ENCODE measurements at places on chromosomes 11 and 22.
A peak's percentile ranks its signal among the peaks of the same experiment; 100 is the strongest.

DNA sequence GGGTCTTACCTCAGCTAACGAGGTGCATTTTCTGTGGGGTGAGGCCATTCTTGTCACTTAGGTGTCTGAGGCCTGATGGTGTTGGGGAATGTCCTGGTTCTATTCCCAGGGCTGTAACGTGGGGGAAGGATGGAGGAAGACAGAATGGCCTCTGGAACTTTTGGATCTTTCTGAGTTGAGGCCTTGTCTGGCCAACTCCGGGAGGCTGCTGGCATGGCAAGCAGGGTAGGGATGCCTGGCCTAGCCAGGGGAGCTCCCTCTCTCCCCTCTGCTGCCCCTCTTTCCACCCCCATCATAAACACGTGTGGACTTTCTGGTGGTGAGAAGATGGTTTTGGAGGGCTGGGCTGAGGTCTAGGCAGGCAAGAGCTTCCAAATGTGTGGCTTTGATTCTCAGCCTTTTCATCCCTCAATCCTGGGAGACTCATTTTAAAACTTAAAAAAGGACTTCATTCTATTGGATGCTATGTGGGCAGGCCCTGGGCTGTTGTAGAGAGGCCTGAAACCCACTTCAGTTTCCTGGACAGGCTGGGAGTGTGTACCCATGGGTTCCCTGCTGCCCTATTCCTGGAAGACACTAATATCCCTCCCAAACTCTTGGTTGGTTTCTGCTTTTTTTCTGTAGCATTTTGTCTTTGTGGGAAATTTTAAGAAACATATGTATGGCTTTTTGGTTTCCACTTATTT, 30.9 kb downstream of the ZBTB16 start:
- no peak for DNase-seq

DNA sequence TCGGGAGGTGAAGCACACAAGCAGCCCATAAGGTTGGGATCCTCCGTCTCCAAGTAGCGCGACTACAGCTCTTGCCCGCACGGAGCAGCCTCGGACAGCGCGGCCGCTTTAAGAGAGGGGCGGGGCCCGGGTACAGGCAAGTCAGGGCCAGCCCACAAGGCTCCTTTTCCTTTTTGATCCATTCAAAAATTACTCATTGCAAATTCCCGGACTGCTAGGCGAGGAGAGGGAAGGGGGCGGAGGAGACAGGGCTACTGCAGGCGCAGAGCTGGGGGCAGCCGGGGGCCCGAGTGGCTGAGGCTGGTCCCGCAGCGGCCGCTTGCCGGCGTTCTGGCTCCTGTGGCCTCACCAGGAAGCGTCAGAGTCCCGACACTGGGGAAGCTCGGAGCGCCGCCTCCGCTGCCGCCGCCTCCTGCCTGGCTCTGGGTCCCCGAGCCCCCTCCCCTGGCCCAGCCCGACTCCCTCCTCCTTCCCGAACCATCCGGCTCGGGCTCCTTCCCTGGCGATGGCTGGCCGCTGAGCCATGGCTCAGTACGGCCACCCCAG, at the start of gene UBASH3B:
TSS of gene UBASH3B (plus strand) at position 196 of the 546 bp plus-strand sequence. CDS start at position 524, 328 bp downstream.
- peak; percentile 52 for DNase-seq

GRCh38 chr11:131880316-131880715, 509.9 kb downstream of the NTM start:
- no peak for DNase-seq

- DNase-seq = no peak
Measured at GRCh38 chr22:20165913-20166312, 15.1 kb upstream of the CCDC188 start.

DNA sequence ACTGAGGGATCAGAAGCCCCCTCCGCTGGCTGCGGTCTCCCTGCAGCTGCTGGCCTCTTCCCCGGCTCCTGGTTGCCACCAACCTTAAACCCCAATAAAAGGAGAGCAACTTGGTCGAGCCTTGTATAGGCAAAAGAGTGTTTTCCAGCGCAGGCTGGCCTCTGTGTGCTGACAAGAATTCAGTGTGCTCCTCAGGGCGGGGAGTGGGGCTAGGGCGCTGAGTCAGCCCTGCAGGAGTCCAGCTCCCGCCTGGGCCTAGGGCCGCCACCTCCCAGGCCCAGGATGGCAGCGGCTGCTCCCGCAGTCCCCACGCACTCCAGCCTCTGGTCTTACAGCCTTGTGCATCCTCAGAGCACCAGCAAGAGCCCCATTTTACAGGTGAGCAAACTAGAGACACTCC, at the start of gene SHISAL1:
TSS of gene SHISAL1 (minus strand) at position 186 of the 400 bp plus-strand sequence. CDS start 12,006 bp downstream, outside the sequence.
- DNase-seq = no peak

- no peak for DNase-seq
Measured at GRCh38 chr11:108897071-108897481, 232.2 kb downstream of the DDX10 start.

DNA sequence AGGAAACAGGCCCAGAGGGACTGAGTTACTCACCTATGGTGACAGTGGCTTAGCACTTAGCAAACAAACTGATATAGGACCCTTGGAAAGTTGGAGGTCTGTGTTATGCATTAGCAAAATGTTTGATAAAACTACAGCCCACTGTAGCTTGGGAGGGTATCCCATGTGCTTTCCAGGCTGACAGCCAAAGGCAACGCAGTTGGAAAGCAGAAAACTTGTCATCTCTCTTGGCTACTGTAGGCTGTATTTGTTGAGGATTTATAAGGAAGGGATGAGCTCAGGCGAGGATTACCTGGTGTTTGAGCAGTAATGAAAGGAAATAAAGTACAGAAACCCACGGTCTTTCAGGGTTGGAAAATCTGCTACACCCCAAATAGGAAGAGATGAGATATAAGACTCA, 23.8 kb downstream of the SDHAF2 start:
- no peak for DNase-seq

GRCh38 chr11:63492441-63492840, 1.5 kb upstream of the PLAAT5 start:
- DNase-seq = no peak

GRCh38 chr11:47264521-47264920, 5.4 kb upstream of the MADD start:
- no peak for DNase-seq

DNA sequence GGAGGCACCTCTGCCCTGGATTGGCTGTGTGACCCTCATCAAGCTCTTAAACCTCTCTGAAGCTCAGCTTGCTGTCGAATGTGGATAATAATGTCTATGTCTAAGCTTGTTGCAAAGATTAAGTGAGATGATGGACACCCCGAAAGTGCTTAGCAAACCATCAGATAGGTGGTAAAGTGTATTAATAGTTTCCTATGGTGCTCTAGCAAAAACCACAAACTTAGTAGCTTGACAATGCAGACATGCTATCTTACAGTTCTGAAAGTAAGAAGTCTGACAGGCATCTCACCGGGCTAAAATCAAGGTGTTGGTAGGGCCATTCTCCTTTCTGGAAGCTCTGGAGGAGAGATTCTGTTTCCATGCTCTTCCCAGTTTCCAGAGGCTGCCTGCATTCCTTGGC, 106.5 kb upstream of the CSNK2A3 start:
- no peak for DNase-seq

- peak; percentile 98 for DNase-seq
Measured at GRCh38 chr11:61695917-61696316, 15.7 kb downstream of the DAGLA start.

GRCh38 chr11:39741066-39741465, 1718.4 kb downstream of the LRRC4C start:
- DNase-seq = no peak

DNA sequence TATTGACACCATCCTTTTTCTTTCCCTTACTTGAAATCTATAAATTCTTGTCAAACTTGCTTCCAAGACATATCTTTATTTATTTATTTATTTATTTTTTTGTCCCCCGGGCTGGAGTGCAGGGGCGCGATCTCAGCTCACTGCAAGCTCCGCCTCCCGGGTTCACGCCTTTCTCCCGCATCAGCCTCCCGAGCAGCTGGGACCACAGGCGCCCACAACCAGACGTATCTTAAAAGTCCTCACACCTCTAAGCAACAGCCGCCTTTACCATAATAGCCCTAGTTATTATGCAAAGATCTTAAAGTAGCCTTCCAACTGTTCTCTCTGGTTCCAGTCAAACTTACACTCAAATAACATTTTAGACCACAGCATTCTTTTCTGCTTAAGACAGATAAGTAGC, 657.0 kb upstream of the B3GAT1 start:
- no peak for DNase-seq

DNA sequence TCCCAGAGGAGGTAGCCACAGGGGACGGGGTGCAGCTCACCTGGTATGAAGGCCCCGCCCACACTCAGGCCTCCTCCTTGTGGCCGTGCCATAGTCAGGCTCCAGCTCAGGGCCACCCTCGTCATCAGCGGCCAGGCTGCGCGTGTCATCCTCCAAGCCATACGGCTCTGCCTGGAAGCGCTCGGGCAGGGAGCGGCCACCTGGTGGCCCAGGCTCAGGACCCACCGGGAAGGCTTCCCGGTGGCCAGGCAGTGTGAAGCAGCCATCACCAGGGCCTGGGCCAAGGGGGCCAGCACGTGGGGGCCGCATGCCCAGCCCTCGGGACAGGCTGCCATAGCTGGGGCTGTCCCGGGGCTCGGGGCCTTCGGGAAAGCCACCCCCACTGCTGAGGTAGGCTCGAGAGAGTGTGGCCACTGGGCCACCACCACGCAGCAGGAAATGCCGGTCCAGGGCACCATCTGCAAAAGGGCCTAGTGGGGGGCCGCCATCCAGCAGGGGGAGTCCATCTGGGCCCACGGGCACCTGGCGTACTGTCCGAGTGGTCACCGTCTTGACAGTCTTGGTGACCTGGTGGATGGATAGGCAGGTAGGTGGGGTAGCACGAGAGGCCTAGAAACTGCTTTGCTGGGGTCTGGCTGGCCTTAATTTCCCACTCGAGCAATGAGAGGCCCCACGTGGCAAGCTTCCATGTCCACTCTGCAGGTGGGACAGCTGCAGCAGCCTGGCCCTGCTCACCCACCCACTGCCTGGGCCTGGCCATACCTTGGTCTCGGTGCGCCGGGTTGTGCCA, 35.3 kb downstream of the ARVCF start:
- DNase-seq = no peak

DNA sequence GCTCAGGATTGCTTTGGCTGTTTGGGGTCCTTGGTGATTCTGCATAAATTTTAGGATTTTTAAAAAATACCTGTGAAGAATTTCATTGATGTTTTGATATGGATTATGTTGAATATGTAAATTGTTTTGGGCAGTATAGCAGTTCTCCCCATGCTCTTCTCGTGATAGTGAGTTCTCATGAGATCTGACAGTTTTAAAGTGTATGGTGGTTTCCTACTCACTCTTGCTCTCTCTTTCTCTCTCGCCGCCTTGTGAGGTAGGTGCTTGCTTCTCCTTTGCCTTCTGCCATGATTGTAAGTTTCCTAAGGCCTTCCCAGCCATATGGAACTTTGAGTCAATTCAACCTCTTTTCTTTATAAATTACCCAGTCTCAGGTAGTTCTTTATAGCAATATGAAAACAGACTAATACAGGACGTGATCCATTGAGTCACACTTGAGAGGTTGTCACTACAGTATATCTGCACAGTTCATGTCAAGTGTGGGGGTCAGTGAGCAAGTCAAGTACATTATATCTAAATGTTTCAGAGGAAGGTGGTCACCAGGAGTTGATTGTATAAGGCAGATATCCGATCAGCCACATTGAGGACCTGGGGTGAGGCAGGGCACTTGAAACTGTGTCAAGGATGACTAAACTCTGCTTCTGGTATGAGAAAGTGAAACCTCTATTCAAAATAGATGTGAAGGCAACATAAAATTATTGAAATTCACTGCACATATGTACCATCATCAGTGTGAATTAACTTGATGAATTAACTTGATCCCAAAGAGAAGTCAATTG, 70.7 kb upstream of the CCDC179 start:
- no peak for DNase-seq

- DNase-seq = no peak
Measured at GRCh38 chr22:23065495-23066122, 4.7 kb upstream of the GNAZ start.

- DNase-seq = peak; percentile 16
Measured at GRCh38 chr11:78961247-78961646, 386.6 kb upstream of the NARS2 start.

GRCh38 chr22:49658902-49659280, 168.8 kb downstream of the BRD1 start:
- no peak for DNase-seq

DNA sequence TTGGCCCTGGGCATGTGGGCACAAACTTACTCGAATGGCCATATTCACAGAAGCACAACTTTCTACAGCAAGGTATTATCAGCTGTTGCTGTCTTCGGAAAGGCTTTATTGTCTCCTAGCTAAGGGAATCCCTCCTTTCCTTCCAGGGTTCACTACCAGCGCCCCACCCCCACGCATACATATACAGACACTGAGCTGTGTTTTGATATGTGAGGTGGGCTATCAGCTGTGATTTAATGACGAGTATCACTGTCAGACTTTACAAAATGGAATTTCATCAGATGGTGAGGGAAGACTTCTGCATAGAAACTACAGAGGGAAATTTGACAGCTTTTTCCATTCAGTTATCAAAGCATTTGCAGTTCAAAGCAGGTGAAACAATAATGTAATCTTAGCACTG, 730.2 kb downstream of the NTM start:
- no peak for DNase-seq

DNA sequence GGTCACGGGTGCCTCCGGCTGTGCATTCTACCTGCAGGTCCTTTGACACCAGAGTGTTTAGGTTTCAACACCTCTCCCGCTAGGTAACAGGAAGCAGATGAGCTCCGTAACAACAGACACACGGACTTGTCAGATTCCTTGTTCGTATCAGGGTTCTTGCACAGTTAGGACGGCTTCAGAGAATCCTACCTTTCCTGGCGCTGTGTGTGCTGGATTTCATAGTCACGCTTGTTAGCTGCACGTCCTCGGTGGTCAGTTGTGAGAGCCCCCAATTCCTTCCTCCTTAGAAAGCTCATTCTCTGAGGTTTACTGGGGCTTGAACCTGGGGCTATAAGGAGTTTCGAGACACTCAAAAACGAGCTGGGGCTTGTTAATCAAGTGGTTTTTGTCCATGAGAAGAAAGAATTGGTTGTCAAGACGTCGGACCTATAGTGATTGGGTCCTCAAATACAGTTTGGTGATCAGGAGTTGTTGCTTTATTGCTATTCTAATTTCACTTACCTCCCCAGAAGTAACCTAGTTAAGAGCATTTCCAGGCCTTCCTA, 664 bp downstream of the DDB2 start:
- DNase-seq = peak; percentile 5

- DNase-seq = no peak
Measured at GRCh38 chr11:69844396-69844795, 25.2 kb upstream of the FGF3 start.
